ENCODE measurements at places on chromosomes 1 and 21.

GRCh38 chr21:33155005-33155404, 74.7 kb upstream of the IFNAR2 start:
- DNase-seq: no peak

DNA sequence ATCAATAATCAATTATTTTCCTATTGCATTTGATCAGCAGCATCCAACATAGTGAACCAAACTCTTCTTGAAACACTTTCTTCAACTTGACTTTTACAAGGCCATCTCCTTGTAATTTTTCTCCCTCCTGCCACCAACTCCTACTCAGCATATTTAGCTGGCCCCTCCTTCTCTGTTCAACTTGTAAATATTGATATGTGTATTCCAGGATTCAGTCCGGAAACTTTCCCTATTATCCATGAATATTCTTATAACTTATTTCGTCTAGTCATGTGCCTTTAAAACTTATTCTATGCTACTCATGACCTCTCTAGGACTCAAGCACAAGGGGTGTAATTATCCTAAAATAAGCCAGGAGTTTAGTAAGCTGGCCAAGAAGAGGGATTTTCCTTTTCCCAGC, 52.9 kb downstream of the ZNF697 start:
- DNase-seq: no peak

DNA sequence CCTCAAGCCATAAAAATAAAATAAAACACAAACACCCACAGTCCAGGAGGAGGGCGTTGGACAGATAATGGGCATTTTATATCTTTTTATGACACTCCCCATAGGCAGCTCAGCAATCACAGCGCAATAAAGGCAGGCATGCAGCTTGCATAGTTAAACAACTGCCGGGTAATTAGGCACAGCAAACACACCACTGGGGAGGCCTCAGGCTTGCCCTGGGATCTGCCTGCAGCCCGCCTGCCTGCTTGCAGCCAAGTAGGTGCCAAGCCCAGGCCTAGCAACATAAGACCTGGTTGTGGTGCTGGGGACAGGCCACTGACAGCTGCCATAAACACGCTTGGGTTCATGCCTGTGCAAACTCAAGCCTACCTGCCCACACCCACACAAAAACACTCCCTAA, 54.2 kb downstream of the DMAP1 start:
- no peak for DNase-seq

GRCh38 chr1:39666772-39667171, 5.1 kb downstream of the NT5C1A start:
- DNase-seq: no peak

GRCh38 chr1:173328961-173329360, 121.8 kb upstream of the TNFSF4 start:
- DNase-seq: no peak

- DNase-seq: no peak
These were observed 39.6 kb upstream of the CDC42BPA start for GRCh38 chr1:227357927-227358302.

DNA sequence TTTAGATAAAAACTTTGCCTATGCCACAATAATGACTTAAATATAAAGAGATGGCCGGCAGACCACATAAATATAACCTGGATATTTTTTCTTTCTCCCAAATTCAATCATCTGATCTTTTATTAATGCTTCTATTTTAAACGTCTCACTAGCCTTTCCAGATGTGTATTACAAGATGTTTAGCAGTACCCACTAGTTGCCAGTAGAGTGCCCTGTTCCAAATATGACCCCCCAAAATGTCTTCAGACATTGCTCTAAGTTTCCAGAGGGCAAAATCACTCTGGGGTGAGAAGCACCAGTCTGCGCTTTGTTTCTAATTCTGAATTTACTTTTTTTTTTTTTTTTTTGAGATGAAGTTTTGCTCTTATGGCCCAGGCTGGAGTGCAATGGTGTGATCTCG, 268.1 kb downstream of the GRIK1 start:
- no peak for DNase-seq

GRCh38 chr21:21084179-21084578, 86.0 kb downstream of the NCAM2 start:
- peak; percentile 55 for DNase-seq

Measured in astrocyte of the hippocampus (primary cell).